ENCODE measurements at places on chromosomes 12 and 14.

DNA sequence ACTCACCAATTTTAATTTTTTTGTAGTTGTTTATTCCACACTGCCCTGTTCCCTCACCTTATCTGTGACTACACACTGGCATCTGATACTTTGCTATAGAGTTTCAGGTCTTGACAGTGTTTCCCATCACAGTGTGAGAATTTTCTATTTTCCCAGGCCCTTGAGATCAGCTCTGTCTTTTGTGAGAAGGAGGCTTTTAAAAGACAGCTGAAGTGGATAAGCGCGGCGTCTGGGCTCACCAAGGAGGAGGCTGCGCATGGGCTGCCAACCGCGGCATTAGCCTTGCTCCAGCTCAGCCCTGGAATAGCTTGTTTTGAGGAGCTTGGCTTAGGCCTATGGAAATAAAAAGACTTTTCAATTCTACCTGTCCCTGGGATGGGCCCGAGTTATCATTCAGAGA is 181.3 kb downstream of the RMST start:
- DNase-seq = no peak

GRCh38 chr12:52634266-52635056 is 16.1 kb upstream of the KRT73 start:
- no peak for DNase-seq

GRCh38 chr12:97404093-97404492 is 58.5 kb upstream of the RMST start:
- no peak for DNase-seq

- peak; percentile 41 for DNase-seq
Observed at GRCh38 chr12:8953773-8954402, 4.4 kb upstream of the M6PR start.

DNA sequence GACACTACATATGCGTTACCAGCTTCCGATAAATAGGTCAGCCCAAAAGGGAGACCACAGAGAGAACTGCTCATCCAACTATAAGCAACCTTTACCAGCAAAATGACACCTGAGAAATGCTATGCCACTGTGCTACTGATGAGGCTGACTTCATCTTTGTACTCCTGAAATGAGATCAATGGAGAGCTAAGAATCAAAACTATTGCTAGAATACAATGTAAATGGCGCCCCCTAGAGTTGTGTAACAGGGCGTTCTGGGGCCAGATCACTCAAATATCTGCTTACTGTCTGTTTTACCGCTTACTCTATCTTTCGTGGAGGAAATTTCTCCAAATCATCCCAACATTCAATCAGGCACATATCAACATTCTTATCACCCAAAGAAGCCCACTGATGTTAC is 4.6 kb downstream of the ZNF384 start:
- no peak for DNase-seq

DNA sequence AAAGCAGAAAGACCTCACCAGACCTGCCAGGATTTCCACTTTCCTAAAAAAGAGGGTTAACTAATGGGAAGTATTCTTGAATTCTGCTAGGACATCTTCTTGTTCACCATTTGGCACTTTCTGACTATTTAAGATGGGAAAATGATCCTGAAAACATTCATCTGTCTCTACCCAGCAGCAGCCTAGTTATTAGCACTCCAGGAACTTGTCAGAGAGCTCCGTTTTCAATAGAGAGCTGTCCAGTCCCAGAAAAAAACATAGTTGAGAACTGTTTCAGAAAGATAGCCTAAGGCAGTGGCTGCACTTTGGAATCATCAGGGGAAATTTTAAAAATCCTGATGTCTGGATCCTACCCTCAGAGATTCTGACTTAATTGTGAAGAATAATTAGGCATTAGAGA is 22.1 kb upstream of the CEP83 start:
- DNase-seq = no peak

DNA sequence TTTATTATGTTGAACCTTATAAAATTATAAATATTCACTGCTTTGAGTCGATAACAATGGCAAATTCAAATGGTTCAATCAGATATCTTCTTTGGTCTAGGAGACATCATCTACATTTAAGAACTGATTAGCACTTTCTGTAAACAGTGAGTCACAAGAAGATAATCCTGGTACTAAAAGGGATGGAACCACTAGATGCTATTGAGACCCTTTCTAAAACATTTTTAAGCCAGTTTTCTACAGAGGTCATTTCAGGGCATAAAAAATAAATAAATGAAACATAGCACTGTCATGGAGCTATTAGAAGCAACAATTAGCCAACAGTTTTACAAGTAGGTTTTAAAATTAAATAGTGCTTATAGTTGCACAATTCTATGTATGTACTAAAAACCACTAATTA is 212.2 kb downstream of the DUSP6 start:
- DNase-seq = no peak

GRCh38 chr12:50085615-50086072 is 502 bp downstream of the SMARCD1 start:
- no peak for DNase-seq

DNA sequence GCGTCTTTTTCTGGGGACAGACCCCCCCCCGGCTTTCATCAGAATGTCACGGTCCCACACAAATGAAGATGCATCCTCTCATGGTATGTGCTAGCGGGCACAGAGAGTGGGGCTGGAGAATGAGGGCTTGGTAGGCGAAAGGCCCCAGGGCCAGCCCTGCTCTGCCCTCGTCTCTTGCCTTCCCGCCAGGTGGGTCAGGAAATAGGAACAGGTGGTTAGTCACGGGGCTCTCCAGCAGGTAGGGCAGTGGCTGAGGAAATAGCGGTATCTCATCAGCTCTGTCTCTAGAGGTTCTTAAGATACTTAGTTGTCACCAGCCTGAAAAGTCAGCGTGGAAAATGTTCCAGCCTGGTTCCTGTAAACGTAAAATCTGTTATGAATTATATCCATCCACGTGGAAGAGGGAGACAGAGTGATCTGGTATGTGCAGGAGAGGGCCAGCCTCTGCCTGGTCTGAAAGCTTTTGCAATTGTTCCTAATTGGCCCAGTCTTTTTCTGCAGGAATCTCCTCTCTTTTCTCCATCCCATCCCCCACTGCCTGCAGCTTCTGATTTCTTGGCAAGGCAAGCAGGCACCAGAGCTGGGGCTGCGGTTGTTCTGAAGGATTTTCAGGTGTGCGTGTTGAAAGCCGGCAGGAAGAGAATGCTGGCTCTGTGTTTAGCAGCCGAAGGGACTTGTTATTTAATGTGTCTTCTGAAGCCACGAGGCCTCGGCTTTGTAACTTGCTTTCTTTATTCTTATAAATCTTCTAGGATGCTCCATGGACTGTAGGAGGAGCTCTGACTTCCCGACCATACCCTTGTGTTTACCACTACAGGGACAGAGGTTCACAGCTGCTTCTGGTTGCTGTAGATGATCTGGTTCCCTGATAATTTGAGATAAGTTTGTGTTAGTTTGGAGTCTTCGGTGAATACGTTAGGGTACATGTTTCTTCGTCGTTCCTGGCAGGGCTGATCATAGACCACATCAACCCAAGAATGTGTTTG is 131.1 kb downstream of the CACNA1C start:
- no peak for DNase-seq

DNA sequence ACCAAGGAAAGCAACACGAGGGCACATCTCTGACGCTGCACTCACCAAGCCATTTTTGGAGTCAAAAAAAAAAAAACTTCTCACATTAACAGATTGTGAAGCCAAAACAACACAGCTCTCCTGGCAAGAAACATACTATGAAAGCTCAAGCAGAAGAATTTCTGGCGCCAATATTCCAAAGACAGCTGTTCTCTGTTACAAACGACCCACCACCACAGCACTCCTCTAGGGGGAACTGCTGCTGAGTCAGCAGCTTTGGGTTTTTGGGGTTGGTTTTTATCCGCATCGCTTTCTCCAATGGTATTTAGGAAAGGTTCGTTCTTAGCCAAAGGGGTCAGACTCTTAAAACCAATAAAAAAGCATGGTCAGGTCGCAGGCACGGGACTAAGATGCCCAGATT is 379.4 kb downstream of the RPS29 start:
- DNase-seq = no peak

DNA sequence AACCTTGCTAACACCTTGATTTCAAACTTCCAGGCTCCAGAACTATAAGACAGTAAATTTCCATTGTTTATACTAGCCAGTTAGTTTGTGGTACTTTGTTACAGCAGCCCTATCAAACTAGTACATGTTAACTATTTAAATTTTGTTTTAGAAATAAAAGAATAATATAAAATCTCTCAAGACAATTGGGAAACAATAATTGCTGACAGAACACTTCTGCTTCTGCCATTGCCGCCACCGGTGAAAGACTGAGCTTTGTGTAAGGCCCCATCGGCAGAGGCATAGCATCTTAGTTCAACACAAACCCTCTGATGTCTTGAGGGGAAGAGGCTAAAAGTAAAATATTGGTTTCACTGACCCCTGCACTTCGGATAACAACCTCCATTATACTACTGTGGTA is 1607.1 kb upstream of the SEL1L start:
- no peak for DNase-seq

GRCh38 chr12:25388183-25388582 is 137.5 kb upstream of the KRAS start:
- DNase-seq = no peak

GRCh38 chr14:36514278-36515104 is 5.5 kb downstream of the NKX2-1 start:
- no peak for DNase-seq

DNA sequence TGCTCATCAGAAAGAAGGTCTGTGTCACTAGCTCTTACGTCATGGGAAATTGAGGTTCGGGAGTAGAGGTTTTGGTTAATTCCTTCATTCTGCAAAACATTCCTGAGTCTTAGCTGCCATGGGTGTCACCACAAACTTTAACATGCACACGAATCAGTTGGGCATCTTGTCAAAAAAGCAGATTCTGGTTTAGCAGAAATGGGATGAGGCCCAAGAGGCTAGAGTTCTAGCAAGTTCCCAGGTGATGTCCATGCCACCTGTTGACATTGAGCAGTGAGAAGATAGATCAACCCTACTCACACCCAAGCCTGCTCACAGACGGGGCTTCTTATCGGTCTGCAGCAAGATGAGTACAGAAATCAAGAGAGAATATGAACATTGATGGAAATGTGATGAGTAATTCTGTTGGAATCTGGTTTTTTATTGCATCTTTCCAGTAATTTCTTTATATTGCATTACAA is 11.7 kb upstream of the RIN3 start:
- DNase-seq = no peak

- DNase-seq = no peak
Observed at GRCh38 chr12:49345051-49345824, 1.4 kb upstream of the DNAJC22 start.

DNA sequence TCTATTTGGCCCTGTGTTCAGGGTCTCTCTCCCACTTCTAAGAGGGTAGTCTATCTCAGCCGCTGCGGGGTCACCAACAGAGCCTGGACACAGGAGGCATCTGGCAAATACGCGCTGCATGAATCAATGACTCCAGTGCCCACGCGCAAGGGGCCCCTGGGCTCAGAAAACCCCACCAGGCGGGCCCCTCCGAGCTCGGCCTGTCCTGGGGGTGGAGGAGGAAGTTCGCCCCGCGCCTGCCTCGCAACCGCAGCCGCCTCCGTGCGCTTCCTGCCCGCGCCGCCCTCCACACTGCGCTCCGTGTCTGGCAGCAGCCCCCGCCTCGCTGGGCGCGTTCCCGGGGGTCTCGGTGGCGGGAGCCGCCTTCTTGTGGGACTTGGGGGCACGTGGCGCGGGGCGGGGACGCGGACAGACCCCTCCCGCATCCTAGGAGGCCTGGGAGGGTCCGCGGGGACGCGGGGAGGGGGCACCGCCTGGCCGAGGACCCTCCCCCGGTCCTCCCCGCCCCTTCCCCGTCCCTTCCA is 811 bp upstream of the FBRSL1 start:
- DNase-seq = peak; percentile 69

DNA sequence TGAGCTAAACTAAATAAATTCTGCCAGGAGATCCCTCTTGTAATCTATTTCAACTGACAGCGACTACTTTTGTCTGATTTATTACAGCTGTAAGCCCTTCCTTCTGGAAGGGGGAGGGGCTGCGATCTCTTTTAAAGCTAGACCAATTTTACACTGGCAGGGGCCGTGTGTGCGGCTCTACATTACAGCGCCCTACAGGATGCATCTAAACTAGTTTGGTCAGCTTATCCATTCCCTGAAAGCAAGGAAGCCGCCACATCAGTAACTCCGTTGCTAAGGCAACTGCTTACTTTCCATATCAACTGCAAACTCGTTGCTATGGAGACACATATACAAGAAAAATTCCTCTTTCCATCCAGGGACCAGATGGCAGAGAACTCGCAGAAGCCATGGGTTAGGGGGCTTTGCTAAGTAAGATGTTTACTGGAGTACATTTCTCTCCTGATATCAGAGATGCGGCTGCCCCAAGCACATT is 17.4 kb downstream of the FOXN3 start:
- no peak for DNase-seq

DNA sequence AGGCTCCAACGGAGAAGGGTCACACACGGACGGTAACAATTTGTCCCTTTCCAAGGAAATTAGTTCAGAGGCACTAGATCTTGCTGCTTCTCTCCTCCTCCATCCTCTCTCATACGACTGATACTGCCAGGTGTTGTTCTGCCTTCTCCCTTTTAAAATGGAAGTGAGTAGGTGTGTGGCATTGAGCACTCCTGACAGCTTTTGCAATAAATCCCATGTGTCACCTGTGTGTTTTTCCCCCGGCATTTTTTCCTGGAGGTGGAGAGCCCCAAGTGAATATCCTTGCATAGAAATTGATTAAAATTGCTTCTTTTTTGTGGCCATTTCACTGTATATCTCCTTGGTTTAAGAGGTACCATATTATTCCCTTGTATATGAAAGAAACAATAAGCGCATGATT is 26.2 kb upstream of the AKAP5 start:
- no peak for DNase-seq

DNA sequence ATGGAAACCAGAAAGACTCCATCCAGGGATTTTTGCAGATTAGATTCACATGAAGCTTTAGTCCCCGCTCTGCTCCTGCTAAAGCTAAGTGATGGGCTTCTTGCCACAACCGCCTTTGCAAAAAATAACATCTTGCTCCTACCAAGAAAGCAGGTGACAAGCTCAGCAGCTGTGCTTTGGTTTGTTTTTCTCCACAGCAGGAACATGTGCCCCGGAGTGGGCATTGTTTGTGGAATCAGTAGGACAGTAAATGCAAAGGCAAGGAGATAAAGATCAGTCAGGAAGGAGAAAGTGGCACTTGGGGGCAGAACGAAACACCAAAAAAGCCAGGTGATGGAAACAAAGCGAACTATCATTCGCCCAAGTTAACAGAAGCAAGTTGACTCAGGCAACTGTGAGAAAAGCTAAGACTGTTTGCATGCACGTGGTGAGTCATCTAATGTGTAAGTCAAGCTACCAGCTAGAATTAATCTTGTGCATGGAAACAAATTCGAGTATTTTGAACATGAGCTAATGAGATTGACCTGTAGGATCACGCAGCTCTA is 165.5 kb upstream of the PLXNC1 start:
- DNase-seq = no peak

DNA sequence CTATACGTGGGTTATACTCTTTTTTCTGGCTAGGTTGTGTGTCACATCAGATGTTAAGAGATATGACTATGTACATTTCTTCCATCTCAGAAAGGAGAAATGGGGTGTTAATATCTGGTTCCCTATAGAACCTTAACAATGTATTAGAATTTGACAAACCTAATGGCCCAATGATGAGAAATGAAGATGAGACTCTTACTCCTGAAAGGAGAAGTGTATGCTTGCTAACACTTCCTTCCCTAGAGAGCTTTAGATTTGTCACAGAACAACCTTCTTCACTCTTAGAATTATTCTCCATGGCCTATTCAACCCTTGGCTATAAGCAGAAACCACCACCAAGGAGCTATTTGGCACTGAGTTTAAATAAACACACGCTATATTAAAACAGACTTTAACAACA is 839.6 kb downstream of the GALC start:
- no peak for DNase-seq
